ENCODE measurements at places on chromosomes 12 and 14.

DNA sequence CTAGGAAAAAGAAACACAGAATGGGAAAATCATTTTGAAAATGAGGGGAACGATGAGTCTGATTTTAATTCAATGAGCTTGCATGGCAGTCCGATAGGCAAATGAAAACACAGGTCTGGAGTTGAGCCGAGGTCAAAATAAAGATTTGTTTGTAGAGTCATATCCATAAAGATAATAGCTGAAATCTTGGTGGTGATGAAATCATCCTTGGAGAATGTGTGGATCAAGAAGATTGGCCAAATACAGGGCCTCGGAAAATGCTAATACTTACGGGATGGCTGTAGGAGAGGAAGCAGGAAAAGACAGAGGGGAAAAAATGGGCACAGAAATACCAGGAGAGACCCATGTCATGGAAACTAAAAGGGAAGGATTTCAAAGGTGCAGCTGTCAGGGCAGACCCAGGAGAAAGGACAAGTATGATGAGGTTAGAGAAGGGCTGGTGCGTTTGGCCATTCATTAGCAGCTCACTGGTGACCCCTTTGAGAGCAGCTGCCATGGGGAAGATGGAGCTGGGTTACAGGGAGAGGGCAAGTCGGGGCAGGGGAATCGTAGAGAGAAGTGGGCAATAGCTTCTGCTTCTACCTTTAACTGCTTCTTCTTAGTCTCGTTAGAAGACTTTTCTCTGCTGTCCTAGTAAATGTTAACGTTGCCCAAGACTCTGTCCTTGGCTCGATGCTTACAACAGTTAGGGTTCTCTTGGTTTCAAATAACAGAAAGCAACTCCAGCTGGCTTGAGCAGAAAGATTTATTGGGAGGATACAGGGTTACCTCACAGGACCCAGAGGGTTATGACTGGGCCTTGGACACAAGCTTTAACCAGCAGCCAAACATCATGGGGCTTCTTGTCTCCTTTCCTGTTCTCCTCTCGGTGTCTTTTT lies 161.8 kb downstream of the EFCAB11 start:
- DNase-seq, result no peak

GRCh38 chr12:53750812-53751335 lies 905 bp downstream of the CISTR start:
- no peak for DNase-seq

DNA sequence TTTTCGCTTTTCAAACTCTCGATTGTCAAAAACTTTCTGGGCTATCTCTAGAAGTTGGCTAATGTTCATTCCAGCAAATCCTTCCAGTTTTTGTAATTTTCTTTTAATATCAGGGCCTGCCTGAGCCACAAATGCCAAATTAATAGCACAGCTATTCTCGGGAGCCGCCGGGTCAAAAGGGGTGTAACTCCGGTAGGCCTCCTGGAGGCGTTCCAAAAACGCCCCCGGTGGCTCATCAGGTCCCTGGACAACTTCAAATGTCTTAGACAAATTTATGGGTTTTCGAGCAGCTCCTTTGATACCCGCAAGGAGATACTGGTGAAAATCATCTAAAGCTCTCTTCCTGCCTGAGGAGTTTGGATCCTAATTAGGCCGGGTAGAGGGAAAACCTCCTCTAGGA lies 117.9 kb upstream of the PZP start:
- no peak for DNase-seq

DNA sequence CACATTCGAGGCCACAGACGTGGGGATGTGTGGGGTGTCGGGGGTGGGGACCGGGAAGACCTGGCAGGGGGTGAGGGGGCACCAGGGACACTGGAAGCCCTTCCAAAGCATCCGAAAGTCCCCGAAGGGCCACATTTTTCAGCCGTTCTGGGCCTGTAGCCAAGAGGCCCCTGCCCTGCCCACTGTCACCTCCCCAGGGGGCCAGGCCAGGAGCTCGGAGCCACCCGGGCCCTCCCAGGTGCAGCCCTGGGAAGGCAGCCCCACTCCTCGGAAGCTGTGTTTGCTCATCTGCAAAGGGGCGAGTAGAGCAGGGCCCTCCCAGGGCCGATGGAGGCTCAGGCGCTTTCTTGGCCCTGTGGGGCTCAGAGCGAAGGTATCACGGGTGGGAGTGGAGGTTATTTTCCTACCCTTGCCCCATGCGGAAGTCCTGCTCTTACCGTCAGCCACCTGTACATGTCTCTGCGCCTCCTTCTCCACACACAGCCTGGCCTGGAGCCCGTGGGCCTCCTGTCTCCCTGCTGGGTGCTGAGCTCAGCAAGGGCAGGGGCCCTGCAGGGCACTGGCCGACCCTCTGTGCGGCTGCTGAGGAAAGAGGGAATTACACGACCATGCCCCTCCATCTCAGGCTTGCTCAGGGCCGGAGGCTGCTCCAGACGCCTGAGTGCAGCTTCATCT lies 27.2 kb downstream of the NOC4L start:
- no peak for DNase-seq

- no peak for DNase-seq
Measured at GRCh38 chr14:99244941-99245563, 26.9 kb downstream of the BCL11B start.

GRCh38 chr12:111312708-111313107 lies 56.2 kb downstream of the PHETA1 start:
- DNase-seq, result no peak

DNA sequence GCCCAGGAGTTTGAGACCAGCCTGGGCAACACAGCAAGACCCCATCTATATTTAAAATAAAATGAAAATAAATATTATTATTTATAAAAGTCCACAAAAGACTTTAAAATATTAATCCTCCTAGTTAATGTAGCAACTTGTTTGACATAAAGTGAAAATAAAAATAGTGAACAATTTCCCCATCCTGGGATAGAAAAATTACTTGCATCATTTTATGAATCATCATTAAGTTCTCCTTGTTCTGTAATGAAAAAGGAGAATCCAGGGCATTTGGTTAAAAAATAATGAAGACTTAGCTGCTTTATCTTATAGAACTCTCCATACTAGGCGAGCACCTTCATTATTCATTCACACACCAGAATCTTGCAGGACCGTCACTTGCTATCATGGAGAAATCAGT lies 66.1 kb downstream of the ELK3 start:
- no peak for DNase-seq

GRCh38 chr14:96304956-96305355 lies 48.9 kb downstream of the BDKRB1 start:
- DNase-seq, result no peak

GRCh38 chr14:69848156-69848555 lies 31.1 kb upstream of the SMOC1 start:
- no peak for DNase-seq

DNA sequence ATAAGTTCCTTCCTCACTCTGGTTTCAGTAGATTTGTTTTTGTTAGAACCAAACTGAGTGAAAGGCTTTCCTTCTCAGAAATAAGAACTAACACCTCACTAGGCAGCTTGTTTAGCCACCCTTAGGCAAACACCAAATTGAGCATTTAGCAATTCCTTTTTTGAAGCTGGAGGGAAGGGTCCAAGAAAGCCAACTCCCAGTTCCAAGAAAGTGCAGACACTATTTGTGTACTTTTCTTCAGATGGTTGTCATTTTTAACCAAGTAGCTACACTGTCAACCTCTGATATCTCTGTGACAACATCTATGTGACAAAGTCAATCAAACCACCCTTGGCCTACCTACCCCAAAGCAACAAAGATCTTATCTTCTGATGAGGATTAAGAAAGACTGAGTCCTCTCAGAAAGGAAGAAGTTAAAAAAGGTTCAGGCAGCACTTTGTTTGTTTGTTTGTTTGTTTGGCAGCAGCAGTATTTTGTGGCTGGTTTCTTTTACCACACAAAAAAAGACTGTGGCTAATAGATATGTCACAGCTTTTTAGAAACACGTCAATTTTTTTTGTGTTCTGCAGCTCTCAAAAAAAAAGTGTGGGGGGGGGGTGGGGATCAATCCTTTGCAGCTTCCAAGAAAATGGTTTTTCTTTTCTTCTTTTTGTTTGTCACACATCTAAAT lies 203.8 kb downstream of the CRADD start:
- DNase-seq, result no peak

- no peak for DNase-seq
Measured at GRCh38 chr12:58678753-58679152, 241.6 kb downstream of the LRIG3 start.

DNA sequence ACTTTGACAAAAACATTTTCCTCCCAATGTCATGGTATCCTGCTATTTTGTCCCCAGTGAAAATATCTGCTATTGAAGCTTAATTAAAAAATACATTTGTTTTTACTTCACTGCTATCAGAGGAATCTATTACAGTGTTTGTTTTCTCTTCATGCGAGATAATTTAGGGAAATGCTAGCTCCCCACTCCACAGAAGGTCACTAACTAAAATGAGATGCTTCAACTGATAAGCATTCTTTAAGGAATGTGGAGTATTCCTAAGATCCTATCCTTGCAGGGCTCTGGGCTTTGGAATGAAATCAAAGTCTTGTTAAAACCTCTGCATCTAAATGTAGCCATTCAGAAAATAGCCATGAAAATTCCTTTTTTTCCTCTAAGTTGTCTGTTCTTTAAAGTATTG lies 39.5 kb downstream of the PAX9 start:
- no peak for DNase-seq

DNA sequence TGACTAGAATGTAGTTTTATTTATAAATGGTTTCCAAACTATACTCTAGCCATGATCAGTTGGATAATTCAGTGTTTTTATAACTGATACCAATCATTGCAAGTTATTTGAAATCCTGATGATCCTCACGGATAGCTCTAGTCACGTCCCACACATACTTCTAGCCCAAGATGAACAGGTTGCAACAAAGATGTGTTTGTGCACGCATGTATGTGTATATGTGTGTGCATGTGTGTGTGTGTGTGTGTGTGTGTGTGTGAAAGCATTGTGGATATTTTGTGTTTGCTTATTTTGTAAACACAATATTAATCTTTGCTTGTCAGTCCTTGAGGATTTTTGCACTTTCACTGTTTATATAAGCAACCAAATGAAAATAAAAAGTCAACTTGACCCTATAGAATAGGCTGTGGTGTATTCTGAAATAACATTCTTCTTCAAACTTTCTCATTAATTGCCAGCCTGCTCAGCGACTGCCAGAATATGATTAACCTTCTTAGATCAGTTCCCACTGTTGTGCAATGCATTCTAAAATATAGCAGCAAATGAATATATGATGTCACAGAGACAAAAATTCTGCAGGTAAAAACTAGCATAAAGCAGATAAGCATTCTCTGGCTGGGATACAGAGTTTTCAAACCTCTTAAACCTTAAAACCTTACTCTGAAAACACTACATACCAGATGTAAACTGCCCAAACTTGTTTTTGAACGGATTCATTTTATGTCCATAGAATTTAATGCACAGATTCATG lies 48.8 kb upstream of the HIF1A start:
- no peak for DNase-seq

DNA sequence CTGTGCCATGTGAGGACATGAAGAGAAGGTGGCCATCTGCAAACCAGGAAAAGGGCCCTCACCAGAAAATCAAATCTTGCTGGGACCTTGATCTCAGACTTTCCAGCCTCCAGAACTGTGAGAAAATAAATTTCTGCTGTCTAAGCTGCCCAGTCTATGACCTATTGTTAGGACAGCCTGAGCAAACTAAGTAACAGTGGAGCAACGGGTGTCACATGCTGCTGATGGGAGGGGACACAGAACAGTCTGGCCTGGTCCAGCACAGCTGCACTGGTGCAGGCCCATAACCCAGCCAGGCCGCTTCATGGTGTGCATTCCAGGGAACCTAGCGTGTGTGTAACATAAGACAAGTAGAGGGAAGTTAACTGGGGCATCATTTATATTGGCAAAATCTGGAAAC lies 42.1 kb downstream of the GRIP1 start:
- no peak for DNase-seq

DNA sequence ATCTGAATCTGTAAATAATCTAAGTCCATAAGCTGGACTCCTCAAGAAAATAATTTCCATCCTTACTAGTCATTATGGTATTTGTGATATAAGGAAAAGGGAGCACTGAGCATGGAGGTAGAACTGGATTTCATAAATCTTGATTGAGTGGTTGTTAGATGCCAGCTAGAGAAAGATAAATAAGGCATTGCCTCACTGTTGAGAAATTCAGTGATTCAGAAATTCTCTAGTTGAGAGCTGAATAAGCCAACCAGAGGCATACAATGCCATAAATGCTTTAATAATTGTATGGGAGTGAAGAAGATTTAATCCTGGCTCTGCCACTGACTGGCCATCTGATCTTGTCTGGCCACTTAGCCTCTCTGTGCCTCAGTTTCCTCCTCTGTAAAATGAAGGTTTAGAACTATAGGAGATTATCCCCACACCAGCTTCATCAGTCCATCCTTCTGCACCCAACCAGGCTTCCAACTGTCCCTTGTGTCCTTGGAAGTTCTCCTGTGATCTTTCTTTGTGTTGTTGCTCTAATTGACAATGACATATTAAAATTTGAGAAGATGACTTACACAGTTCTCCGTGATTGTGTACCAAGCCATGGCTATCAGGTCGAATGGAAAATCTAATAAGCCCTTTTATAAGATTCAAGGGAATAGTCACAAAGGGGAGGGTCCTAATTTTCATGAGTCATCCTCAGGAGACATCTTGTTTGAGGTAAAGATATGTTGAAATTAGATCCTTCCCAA lies 394.3 kb downstream of the EGLN3 start:
- no peak for DNase-seq

- DNase-seq, result no peak
Measured at GRCh38 chr14:103126088-103126872, 3.0 kb downstream of the TNFAIP2 start.

DNA sequence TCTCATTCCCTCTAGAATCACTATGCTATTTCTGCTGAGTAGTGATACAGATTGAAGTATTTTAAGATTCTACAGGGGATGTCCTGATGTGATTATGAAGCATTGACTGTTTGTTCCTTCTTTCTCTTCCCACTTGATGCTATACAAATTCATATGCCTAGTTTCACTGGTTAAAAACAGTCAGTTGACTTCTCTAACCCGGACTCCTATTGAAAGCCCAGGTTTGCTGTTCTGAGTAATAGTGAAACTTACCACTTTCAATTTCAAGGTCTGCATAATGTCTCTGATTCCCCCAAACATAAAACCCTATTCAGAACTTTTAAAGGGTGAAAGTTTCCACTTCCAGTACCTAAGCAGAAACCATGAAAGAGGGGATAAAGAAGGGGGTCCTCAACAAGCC lies 117.7 kb upstream of the RPL10L start:
- no peak for DNase-seq

DNA sequence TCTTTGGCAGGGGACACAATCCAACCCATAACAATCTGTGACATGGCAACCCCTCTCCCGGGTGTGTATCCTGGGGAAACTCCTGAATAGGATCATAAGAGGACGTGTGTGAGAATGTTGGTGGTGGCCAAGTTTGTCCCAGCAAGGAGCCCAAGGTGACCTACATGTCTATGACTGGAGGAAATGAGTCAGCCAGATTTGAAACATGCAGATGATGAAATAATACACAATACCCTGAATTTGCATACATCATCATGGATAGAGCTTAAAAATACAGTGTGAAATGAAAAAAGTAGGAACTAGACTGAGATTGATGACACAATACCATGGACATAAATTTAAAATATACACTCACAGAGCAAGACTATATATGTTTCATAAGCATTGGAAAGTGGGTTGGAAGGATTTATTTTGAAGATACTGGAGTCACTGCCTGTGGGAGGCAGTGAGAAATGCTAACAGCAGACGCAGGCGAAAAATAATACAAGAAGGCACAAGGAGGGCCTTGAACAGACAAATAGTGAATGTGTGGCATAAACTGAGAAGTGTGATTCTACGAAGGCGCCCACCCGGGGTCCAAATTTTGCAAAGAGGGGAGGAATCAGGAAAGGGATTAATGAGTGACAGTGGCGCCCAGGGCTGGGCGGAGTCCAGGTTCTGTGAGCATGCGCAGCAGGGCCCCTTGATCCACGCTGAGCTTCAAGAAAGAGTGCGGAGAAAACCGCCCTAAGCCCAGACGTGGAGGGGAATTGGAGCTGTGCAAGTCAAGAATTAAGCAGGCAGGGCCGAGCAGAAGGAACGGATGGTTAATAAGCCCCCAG lies 7.0 kb upstream of the MAP1LC3B2 start:
- no peak for DNase-seq

Data from H54 (cell line).